ENCODE measurements at places on chromosomes 3 and 15. TPM values are rescaled to one million over a fixed set of nuclear protein-coding genes. Genes with fewer than 3 reads are reported as not detected.

DNA sequence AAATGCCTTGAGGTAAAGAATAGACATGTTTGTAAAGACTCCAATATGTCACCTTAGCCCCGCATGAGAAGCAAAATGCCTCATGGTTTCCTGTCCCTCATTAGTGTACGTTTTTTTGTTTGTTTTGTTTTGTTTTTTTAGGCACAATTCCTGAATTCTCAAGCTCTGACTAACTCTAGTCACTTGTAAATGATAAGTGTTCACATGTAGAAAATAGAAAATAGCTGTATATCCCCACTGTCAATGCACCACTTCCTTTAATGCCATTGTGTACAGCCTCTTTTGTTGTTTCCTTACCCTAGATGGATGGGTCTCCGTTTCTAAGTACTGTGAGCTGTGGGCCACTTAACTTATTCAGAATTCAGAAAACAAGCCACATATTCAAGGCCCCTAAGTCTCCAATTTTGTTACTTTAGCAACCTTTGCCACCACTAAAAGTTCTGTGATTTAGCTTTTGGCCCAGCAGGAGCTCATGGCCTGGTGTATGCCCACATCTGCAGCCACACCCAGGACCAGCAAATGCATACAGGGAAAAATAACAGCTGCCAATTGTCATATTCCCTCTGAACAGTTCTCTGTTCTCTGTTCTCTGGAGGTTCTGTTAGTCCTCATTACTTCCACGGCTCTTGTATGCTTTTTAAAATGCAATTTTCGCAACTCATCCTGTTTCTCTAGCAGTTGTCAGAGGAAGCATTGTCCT, 655.5 kb downstream of the GBE1 start:
- H3K27me3 ChIP-seq, result no peaks in the 10 kb centered on the region
- no peaks in the 10 kb centered on the region for H3K4me1 ChIP-seq
- H3K27ac ChIP-seq, result no peak overlapping the region
- no peaks in the 10 kb centered on the region for H3K36me3 ChIP-seq
- no peak for DNase-seq
- H3K4me3 ChIP-seq, result no peak overlapping the region

DNA sequence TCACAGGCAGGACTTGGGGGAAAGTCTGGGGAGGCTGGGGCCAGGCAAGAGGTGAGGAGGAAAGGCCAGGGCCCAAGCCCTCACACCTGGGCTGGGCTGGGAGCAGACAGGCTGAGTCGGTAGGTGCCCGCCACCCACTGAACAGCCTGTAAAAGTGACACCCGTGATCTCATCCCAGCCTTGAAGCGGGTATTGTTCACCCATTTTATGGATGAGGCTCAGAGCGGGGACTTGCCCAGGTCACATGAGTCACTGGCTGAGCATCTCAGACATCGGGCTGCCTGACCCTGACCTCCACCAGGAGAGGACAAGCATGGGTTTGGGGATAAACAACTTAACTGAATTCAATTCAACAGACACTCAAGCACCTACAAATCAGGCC, 52.0 kb upstream of the CTSH start:
- no peak overlapping the region for H3K4me3 ChIP-seq
- H3K4me1 ChIP-seq, result peaks cover 16% of the 10 kb centered on the region
- peak; percentile 84 for DNase-seq
- H3K27ac ChIP-seq, result peak overlapping the region; percentile 58

- H3K4me3 ChIP-seq, result no peak overlapping the region
- H3K27ac ChIP-seq, result no peak overlapping the region
- peaks cover 12% of the 10 kb centered on the region for H3K4me1 ChIP-seq
- no peak for DNase-seq
- H3K36me3 ChIP-seq, result no peaks in the 10 kb centered on the region
- H3K27me3 ChIP-seq, result no peaks in the 10 kb centered on the region
These were observed 35.8 kb downstream of the ABHD5 start for GRCh38 chr3:43726521-43726920.

DNA sequence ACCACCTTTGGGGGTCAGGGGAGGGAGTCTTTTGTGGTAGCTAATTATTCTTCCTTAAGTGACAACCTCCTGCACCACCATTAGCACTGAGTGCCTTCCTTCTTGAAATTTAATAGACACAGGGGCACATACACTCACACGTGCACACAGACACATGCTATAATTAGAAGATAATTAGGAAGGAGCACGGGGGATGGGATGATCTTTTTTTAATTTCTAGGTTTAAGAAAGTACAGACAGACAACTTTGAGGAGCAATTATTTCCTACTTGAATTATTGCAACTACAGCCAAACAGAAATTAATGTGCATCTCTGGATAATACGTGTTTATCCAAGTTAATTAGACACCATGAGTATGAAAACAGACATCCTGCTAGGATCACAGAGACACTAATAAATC, 44.8 kb upstream of the GUCA1C start:
- no peak overlapping the region for H3K27ac ChIP-seq
- no peak for DNase-seq
- H3K4me1 ChIP-seq, result no peaks in the 10 kb centered on the region

DNA sequence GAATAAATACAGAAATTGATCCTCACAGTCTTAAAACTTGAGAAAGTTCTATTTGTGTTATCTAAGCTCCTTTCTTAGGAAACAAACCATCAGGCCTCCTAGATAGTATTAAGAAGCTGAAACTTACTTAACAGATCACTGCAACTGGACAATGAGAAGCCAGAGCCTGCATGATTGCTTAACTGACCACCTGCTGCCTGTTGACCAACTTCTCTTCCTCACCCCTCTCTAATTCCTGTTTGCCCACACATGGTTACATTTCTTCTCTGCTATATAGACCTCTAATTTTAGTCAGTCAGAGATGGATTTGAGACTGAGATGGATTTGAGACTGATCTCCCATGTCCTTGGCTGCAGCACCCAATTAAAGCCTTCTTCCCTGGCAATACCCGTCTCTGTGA, 13.5 kb downstream of the CCPG1 start:
- no peaks in the 10 kb centered on the region for H3K36me3 ChIP-seq
- no peak overlapping the region for H3K4me3 ChIP-seq
- no peaks in the 10 kb centered on the region for H3K4me1 ChIP-seq
- DNase-seq, result no peak
- no peaks in the 10 kb centered on the region for H3K27me3 ChIP-seq
- H3K27ac ChIP-seq, result no peak overlapping the region

GRCh38 chr15:74397239-74398068, 30.0 kb upstream of the CYP11A1 start:
- H3K4me3 ChIP-seq, result no peak overlapping the region
- H3K27ac ChIP-seq, result no peak overlapping the region
- no peaks in the 10 kb centered on the region for H3K4me1 ChIP-seq
- H3K36me3 ChIP-seq, result no peaks in the 10 kb centered on the region
- no peak for DNase-seq

DNA sequence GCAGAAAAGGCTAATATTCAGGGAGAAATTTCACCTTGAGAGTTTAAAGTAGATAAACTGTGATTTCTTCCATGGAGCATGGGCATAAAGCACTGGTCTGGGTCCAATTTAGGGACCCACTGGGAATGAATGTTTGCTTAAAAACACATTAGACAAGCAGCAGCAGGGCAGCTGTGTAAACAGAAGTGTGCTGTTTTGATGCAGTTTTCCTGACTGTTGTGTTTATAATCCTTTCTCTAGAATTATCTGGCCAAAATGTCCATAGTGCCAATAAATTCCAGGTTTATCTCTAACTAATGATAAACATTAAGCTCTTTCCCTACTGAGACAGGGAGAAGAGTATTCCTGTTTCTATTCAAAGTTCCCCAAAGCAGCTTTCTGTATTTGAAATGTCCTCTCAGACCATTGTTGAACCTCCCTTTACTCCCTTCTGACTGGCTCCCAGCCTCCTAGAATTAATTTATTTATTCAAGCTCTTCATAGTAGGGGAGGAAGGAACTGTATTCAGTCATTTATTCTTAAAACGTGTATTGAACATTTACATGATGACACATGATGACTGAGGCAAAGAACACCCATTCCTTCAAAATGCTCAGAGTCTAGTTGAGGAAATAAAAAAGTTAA, 7.0 kb upstream of the TM4SF18 start:
- DNase-seq, result no peak
- H3K36me3 ChIP-seq, result no peaks in the 10 kb centered on the region
- no peaks in the 10 kb centered on the region for H3K27me3 ChIP-seq
- H3K27ac ChIP-seq, result peak overlapping the region; percentile 70
- peaks cover 3% of the 10 kb centered on the region for H3K4me1 ChIP-seq

DNA sequence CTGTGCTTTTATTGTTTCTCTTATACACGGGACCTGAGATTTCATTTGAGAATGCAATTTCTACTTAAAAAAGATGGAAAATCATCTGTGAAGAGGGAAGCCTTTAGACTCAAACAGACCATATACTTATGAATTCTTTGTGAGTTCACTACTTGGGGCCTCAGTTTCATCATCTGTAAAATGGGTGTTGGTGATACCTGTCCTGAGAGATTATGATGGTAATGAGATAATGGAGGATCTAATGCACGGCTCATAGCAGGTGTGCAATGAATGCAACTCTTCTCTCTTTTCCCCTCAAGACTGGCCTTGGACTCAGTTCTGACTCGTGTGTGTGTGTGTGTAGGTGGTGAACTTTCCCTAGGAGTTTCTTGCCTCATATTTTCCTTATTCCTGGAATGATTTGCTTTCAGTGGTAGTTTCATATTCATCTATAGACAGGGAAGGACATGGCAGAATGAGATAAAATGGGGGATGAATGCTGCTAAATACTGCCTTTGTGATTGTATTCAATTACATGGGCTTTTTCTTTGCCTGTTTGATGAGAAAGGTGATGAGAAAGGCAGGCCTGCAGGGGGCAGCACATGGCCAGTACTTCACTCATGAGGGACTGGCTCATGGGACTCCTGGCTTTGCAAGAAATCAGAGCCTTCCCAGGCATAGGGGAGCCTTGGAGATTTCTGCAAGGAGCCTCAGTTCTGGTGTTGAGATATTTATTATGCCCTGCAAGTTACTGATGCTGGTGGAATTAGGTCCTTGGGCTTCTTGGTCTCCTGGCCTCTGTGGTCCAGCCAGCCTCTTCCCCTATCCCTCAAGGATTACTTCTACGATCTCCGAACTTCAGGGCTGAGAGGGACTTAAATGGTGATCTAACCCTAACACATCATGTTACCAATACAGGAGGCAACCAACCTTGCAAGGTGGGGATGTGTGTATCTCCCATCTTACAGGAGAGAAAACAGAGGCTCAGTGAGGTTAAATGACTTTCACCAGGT, 70.7 kb downstream of the RPLP1 start:
- H3K36me3 ChIP-seq, result no peaks in the 10 kb centered on the region
- peak; percentile 74 for DNase-seq
- no peak overlapping the region for H3K27ac ChIP-seq
- H3K4me1 ChIP-seq, result no peaks in the 10 kb centered on the region

DNA sequence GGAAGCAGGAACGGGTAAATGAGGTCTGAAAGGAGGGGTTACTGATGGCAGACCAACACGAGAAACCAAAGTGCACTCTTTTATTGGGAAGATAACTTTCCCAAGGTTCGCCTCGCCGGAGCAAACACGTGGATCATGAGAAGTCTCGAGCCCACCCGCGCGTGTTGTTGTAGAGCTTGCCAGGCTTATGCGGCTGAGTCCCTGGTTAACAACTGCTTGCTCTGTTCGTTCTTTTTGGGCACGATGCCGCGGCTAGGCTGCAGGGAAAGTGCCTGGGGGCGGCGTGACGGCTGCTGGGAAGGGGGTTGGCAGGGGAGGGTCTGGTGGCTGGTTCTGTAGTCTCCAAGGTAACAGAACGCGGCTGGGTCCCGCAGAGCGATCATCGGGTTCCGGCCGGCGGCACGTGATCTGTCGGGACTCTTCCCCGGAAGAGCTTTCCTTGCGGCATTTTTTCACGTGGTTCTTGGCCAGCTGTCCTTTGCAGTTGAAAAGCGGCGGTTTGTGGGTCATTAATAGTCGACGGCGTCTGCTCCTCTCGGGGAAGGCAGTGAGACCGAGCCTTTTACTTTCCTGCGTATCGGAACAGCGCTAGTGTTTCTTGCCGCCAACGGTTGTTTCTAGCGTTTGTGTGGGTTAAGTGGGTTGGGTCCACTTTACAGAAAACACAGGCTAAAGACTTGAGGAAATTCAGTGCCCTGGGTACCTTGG, 1.5 kb downstream of the MGA start:
- H3K27me3 ChIP-seq, result no peaks in the 10 kb centered on the region
- H3K36me3 ChIP-seq, result no peaks in the 10 kb centered on the region
- H3K4me1 ChIP-seq, result peaks cover 37% of the 10 kb centered on the region
- peak; percentile 92 for DNase-seq
- H3K27ac ChIP-seq, result peak overlapping the region; percentile 96
- peak overlapping the region; percentile 30 for H3K4me3 ChIP-seq

The EPB42 gene
- not detected for polyA plus RNA-seq

The RAB6B gene
- 12.9 TPM for polyA plus RNA-seq

The ESYT3 gene
- 1.2 TPM for polyA plus RNA-seq

The ACTR8 gene
- polyA plus RNA-seq, result 17.8 TPM

The SLC28A1 gene
- 0.05 TPM for polyA plus RNA-seq

The CACNA2D2 gene
- 2.0 TPM for polyA plus RNA-seq

The GXYLT2 gene
- 2.7 TPM for polyA plus RNA-seq

The GCSAM gene
- polyA plus RNA-seq, result 0.26 TPM

The KCNMB2 gene
- polyA plus RNA-seq, result 2.9 TPM

The GABRB3 gene
- 11.3 TPM for polyA plus RNA-seq

All from adrenal gland (tissue), 19 donors.